ENCODE measurements at places on chromosomes 12 and 14.

DNA sequence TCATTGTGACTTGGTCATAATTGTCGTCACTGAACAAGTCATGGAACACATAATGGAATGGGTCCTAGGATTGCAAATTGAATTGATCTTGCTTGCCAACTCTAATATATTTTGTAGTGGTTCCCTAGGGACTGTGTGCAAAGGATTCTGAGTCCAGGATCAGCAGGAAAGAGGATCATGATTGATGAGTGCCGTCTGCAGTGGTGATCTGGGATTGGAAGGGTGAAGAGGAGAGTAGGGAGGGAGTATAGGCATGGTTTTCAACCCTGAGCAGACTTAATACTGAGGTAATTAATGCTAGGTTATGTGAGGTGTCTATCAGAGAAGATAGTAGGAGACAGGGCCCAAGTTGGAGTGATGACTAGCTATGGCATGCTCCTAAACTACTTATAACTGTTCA lies 168.9 kb downstream of the ESR2 start:
- no peak for DNase-seq

- no peak for DNase-seq
Measured at GRCh38 chr12:5478081-5478706, 46.3 kb downstream of the NTF3 start.

GRCh38 chr14:83975841-83976770 lies 1553.8 kb upstream of the FLRT2 start:
- no peak for DNase-seq

- no peak for DNase-seq
Measured at GRCh38 chr12:81332054-81332453, 254.2 kb downstream of the ACSS3 start.

- DNase-seq, result no peak
Measured at GRCh38 chr14:100866666-100867630, 36.6 kb downstream of the RTL1 start.

GRCh38 chr12:52391618-52392002 lies 6.2 kb upstream of the KRT84 start:
- no peak for DNase-seq

DNA sequence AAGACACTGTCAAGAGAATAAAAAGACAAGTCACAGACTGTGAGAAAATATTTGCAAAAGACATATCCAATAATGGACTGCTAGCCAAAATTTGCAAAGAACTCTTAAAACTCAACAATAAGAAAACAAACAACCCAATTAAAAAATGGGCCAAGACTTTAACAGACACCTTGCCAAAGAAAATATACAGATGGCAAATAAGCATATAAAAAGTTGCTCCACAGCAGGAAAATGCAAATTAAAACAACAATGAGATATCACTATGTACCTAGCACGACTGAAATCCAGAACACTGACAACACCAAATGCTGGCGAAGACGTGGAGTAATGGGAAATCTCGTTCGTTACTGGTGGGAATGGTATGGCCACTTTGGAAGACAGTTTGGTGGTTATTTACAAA lies 228.9 kb downstream of the TTC8 start:
- DNase-seq, result no peak

DNA sequence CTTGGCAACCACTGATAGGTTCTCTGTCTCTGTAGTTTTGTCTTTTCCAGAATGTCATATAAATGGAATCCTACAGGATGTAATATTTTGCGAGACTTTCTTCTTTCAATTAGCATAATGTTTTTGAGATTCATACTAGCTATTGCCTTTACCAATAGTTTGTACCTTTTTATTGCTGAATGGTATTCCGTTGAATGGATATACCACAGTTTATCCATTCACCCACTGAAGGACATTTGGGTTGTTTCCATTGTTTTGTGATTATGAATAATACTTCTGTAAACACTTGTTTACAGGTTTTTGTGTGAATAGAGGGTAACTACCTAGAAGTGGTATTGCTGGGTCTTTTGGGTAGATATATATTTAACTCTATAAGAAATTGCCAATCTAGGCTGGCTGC lies 26.3 kb downstream of the GLT8D2 start:
- no peak for DNase-seq

DNA sequence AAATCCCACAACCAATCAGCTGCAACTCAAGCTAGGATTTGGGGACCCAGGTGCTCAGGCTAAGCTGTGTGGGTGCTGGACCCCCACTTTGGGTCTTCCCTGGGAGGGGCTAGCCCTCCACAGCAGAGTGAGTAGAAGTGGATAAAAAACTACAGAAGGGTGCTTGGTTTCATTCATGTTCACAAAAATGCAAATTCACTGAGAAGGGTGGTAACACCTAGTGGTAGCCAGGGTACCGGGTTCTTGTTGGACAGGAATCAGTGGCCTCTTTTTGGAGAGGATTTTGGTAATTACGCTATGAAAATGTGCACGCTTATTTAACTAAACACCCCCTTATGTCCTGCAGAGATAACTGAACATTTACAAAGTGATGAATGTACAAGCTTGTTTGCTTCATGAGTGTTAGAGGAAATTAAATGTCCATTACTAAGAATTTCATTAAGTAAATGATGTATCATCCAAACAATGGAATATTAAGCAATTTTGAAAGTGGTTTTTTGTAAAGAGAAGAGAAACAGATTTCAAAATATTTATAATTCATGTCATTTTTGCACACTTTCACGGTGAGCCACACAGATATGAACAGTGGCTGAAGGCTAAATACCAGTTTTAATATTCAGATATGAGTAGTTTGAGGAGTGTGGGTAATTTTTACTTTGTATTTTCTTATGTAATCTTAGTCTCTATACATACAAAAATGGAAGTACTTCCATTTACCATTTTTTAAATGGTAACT lies 78.3 kb downstream of the DDX51 start:
- no peak for DNase-seq

GRCh38 chr14:26339381-26339780 lies 258.5 kb downstream of the NOVA1 start:
- no peak for DNase-seq

DNA sequence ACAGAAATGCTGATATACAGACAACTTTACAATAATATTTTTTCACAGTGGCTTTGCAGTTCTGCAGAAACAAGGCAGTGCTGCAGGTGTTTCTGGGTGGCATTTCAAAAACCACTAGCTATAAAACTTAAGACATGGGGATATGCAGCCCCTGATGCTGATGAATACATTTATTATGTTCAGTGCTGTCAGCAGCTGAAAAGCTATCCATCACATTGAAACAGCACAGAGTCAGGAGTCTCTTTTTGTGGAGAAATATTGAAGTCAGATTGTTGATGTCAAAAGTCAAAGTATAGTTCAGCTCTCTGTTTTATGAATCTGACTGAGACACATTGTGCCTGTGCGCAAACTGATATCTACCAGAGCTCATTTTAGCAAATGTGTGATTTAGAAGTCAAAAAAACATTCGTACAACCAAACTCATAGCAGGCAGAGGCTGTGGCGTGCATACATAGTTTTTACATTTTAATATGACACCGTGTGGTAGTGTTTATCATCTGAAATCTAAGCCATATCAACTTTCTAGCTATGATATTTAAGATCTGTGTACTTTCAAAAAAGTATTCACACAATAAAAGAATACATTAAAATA lies 467.6 kb downstream of the PRKD1 start:
- DNase-seq, result no peak

GRCh38 chr14:100975671-100976070 lies 72.1 kb upstream of the RTL1 start:
- no peak for DNase-seq

DNA sequence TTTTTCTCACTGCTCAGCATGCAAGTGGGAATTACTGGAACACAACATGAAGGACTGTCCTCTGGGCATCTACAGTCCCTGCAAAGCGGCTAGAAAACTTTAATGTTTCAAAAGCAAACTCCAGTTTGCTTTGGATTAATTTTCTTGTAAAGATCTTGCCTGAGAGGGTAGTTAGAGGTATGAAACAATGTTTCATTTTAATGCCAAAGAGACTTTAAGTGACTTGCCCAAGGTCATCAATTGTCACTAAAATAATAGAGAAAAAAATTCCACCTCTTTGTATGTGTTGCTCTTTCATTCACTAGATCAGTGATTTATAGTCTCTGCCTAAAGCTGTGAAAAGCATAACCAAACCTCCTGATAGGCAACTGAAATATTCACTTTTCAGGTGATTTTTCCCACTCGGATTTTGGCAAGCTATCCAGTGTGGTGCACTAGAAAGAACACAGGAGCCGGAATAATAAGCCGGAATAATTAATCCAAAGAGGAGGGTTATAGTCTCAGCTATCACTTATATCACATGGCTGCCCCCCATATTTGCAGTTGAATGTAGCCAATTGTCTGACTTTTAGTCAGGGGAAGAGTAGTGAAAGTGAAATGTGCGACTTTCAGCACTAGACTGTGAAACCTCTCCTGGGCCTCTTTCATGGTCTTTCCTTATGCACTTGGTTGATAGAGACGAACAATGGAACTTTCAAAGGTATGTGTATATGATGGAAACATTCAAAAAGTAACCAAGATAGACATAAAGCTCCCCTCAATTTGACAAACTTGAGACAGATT lies 107.7 kb downstream of the SLC6A15 start:
- DNase-seq, result no peak

- no peak for DNase-seq
Measured at GRCh38 chr12:103879048-103879692, 38.1 kb upstream of the NT5DC3 start.

DNA sequence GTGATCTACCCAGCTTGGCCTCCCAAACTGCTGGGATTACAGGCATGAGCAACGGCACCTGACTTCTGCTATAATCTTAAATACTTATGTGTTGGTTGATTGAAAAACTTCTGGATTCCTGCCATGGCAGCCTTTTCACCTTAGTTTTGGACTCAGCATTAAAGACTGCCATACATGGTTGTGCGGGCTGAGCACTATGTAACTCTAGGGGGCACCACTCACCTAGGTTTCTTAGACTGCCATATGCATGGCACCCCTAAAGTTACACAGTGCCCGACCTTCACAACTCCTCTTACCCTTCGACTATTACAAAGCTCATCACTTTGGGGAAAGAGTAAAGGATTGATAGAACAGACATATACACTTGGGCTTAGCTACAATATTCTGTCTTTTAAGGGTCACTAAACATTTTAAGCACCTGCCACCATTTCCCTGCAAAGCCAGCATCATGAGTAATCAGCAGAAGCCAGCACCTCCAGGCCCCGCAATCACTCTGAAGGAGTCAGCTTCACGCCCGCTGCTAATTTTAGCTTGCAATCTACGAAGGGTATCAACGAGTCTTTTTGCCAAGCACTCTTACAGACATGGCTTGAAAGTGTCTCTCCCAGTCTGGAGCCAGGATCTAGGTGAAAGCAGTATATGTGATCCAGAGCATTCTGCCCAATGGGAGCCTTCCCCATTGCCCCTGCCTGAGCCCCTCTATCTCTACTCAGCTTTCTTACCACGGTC lies 59.8 kb downstream of the SUDS3 start:
- no peak for DNase-seq

DNA sequence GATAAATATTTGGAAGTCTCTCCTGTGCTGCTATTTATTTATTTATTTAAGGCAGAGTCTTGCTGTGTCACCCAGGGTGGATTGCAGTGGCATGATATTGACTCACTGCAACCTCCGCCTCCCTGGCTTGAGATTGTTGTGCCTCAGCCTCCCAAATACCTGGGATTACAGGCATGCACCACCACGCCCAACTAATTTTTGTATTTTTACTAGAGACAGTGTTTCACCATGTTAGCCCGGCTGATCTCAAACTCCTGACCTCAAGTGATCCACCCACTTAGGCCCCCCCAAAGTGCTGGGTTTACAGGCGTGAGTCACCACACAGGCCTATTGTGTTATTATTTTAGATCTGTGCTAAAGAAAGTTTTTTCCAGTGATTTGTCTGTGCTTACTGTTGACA lies 225.2 kb downstream of the CCER1 start:
- DNase-seq, result no peak

GRCh38 chr12:94143951-94144350 lies 4.4 kb upstream of the PLXNC1 start:
- no peak for DNase-seq

DNA sequence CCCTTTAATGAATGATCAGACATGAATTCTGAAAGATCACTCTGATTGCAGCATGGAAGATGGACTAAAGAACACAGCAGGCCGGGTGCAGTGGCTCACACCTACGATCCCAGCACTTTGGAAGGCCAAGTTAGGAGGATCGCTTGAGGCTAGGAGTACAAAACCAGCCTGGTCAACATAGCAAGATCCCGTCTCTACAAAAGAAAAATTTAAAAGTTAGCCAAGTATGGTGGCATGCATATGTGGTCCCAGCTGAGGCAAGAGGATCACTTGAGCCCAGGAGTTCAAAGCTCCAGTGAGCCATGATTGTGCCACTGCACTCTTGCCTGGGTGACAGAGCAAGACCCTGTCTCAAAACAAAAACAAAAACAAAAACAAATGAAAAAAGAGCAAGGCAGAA lies 35.1 kb downstream of the SENP1 start:
- no peak for DNase-seq

DNA sequence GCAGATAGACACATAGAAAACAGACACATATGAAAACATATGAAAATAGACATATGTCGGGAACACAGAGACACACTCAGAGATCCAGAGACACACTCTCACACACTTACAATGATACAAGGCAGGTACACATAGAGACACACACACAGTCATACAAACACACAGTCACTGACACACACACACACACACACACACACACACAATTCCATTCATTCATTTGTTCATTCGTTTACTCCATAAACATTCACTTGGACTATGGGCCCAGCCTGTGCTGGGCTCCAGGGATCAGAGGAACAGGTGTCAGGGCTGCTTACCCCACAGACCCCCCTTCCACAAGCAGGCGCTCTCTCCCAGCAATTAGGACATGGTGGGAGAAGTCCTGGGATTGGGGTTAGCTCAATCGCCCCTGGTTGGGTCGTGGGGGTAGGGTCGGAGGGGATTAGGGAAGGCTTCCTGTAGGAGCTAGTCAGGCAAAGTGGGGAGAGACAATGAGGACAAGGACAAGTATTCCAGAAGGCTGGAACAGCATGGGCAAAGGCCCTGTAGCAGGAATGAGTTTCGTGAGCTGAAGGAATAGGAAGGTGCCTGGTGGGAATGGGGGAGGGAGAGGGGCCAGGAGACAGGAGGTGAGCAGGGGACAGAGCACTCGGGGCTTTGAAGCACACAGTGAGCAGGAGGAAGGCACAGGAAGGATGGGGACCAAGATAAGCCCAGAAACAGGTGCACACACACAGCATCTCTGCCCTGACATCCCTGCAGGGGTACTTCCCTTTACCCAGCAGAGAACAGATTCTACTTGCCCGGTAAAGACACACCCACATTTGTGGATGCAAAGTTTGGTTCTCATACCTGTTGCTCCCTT lies 6.5 kb downstream of the RASAL1 start:
- no peak for DNase-seq

GRCh38 chr12:89786177-89786810 lies 77.7 kb upstream of the ATP2B1 start:
- no peak for DNase-seq
